Stimulated activated memory B cell treated with anti-CD40 and anti-IgM and Interleukin-4, amounts not matched to agents 10 μg/mL and 1 μg/mL and 100 μg/mL, for 72 hours (primary cell): ENCODE measurements at places on chromosomes 12 and 14.

DNA sequence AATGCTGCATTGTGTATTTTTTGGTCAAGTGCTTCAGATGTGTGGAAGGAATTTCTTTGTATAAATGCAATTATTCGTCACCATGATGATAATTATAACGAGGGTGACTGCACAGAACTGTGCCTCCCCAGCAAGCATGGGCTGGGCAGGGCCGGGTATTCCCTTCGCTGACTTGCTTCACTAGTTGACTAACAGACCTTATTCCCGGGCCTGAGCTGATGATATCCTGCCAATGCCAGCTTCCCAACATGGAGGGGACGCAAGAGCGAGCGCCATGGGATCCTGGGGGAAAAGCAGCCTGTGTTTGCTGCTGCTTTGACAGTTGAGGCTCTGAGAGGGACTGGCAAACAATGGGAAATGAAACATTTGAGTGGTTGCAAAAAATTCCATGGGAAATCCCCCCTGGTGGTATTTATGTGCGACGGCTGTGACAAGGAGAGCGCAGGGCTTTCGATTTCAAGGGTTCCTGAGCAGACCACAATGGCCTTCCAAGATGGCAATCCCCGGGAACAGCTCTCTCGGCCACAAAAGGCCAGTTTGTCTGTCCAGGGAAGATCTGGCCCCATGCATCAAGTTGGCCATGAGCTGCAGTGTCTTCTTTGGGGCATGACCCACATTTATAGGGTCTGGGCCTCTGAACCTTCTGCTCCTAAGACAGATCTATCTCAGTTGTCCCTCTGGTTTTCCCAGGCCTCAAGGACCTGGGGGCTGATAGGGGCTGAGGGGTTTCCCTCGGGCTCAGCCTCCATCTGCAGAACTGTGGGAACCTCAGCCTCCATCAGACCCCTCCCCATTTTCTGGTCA, 21.9 kb upstream of the MAP1LC3B2 start:
- peak; percentile 69 for ATAC-seq

- peak; percentile 81 for ATAC-seq
These were observed 619 bp downstream of the ERC1 start for GRCh38 chr12:991350-992333.

- no peak for ATAC-seq
These were observed 239.7 kb downstream of the SSPN start for GRCh38 chr12:26435069-26435404.

DNA sequence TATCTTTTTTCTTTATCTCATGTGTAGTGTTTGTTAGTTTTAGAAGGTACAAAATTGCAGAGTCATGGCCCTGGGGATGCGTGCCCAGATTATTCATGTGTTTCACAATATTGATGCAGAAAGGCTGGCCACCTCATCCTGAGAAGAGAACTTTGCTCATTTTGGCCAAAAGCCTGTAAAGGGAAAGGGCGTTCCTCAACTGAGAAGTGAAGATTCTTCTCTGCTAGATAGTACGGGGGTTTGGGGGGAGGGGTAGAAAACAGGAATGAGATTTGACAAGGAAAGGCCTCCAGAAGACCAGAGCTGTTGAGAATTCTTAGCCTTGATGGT, 1.7 kb downstream of the MGST1 start:
- ATAC-seq, result no peak

DNA sequence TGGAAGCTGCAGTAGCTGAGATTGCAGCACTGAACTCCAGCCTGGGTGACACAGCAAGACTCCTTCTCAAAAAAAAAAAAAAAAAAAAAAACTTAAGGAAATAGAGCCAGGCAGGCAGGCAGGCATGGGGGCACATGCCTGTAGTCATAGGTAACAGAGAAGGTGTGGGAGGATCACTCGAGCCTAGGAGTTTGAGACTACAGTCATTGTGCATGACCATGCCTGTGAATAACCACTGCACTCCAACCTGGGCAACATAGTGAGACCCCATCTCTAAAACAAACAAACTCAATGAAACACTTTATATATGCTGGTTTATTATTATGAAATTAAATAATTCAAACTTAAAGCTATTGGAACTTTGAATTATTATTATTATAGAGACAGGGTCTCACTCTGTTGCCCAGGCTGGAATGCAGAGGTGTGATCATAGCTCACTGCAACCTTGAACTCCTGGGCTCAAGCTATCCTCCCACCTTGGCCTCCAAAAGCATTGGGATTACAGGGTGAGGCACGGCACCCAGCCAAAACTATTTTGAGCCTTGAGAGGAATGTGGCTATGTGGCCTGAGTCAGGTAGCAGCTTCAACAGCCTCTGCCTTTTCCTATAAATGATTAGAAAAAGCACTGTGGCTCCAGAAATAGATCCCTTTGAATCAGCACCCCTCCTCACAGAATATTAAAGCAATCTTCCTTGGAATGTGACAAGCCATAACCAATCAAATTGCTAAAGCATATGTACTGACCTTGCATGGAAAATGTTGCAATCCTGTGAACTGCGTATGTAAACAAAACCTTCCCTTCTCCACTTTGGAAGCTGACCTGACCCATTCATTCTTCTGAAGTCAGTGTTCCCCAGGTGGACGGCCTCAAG, 34.7 kb upstream of the YY1 start:
- ATAC-seq, result no peak

GRCh38 chr14:100350276-100350926, 27.3 kb downstream of the SLC25A47 start:
- no peak for ATAC-seq

DNA sequence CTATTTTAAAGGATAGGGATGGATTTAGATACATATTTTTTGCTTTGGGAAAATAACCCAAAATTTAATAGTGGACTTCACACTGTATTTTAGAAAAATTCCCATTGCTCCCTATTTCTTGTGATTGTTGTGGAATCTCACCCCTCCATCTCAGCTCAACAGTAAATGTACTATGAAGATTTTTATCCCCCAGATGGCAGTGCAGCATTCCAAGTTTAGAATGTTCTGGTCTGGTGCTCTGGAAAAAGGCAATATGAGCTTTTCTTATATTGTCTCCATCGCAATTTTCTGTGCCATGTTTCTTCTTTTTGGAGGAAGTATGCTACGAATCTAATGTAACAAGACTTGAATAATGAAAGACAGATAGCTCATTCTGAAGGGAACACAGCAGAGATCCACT, 471.7 kb upstream of the SYT1 start:
- no peak for ATAC-seq

DNA sequence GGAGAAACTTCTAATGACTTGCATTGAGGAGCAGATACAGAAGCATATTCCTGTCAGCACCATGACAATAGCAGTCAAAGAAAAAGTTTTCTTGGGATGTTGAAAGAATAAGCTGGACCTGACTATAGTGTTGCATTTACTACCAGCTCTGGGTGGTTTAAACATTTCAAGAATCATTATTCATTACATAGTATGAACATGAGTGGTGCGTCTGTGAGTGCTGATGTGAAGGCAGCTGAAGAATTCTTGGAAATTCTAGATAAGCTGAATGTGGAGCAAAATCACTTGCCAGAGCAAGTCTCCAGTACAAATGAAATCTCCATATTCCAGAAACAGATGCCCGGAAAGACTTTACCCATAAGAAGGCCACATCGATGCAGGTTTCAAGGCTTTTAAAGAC, 45.0 kb upstream of the STAB2 start:
- ATAC-seq, result no peak

GRCh38 chr12:22615963-22616501, 8.9 kb upstream of the ETNK1 start:
- no peak for ATAC-seq

DNA sequence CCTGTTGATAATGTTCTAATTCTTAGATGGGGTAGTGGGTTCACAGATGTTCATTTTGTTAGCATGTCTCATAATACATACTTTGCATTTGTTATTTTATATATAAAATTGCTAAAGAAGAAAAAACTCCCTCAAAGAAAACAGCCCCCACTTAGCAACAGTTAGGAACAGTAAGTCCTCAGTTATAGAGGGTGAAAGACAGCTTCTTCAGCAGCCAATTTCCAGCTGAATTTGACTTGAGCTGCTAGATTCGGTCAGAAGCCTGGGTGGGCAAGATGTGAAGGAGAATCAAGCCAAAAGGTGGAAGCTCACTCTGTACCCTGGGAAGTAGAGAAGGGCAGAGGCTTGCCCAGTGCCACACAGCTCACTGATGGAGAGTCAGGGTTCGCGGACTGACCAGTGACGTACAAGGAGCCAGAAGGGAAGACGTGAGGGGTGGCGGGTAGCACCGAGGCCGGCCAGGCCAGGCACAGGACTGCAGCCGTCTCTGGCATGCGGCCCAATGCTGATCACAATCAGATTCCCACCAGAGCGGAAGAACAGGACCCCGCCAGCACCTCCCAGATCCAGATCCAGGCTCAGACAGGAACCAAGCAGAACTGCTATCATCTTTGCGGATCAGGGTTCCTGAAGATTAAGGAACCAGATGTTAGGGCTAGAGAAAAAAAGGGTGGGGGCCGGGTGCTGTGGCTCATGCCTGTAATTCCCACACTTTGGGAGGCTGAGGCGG, 30.4 kb upstream of the VWF start:
- no peak for ATAC-seq

GRCh38 chr14:99662846-99663245, 17.9 kb downstream of the HHIPL1 start:
- no peak for ATAC-seq

DNA sequence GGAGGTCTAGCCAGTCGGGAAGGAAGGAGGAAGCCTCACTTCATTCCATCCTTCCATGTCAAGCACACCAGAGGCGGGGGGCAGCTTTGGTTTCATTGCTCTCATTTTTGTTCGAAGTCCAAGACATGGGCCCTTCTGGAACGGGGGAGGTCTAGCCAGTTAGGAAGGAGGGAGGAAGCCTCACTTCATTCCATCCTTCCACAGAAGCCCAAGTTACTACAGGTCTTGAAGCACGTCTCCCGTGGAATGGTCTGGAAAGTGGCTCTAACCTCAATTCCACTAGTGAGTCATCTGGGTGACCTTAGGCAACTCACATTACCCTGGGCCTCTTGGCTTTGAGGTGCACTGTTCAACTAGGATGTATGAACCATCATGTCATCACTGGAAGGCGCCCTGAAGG, 156.3 kb downstream of the NTF3 start:
- ATAC-seq, result no peak

- no peak for ATAC-seq
These were observed 16.1 kb downstream of the EML1 start for GRCh38 chr14:99809360-99809759.
